ENCODE measurements at places on chromosomes 5 and 9.

DNA sequence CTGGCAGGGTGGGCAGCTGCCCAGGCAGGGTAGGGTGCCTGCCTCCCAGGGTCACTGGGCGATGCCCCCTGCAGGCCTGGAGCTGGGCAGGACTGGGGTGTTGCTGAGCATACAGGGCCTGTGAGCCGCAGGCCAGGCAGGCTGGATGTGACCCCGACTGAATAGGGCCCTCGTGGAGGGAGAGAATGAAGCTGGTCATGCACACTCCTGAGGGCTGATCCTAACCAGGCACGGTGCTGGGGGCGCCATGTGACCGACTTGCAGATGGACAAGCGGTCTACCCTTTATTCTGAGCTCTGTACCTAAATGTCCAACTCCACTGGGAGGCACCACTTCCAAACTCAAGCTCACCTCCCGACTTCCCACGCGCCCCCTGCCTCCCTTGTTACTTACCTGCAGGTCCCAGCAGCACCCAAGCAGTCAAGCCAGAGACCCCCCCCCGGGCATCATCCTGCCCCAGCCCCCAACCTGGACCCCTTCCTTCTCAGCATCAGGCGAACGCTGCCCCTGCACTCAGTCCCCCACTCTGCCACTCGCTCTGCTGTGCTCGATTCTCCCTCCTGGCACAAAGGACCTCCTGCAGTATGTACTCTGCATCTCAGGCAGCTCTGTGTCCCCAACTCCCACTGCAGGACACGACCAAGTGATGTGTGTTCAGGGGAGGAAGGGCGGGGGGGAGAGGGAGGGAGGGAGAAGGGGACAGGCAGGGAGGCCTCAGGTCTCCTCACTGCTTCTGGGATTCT, 76.8 kb upstream of the PHYKPL start:
- DNase-seq, result no peak

DNA sequence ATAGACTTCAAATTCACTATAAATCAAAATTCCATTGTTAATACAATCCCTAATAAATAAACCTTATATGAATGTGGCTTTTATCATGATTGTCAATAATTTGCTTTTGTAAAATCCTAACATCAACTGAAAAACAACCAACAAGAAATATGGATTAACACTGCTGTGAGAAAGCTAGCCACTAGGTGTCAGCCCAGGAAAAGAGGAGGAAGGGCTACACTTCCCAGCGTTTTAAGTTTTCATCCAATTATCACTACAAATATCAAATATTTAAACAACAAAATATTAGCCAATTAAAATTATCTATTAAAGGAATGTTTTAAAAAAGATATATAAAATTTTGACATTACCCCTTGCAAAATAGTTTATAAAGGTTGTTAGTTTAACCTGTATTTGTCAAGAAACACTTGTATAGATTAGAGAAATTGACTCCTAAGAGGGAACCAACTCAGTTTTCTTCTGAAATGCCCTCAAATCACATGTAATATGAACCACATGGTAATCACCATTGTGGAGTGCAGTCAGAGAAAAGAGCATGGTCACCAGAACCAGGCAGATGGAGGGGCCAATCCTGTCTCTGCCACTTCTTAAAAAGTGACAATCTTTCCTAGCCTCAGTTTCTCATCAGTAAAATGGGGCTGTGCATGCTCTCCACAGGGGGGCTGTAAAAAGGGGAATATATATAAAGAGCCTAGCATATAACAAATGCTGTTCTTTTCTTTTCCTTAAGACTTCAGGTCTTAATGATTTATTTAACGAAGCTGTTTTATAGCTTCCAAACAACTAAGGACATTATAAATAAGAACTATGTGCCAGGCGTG, 188.2 kb downstream of the CRB2 start:
- DNase-seq, result no peak

- DNase-seq, result no peak
Measured at GRCh38 chr5:39381376-39381775, 17.1 kb upstream of the C9 start.

DNA sequence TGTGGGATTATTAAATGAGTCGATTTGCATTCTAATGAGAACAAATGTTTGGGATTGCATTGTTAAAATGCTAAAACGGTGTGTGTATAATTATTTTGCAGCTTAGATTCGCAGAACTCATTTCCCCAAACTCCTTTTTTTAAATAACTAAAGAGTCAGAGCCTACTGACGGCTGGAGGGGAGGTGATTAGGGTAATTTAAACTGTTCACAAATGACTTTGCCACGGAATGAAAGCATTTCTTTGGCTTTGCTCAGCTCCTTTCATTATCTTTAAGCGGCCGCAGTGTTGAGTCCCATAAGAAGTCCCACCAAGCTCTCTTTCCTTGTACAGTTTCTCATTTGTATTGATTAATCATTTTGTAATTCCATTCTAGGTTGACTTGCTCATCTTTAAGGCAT, 1632.8 kb downstream of the MAT2B start:
- DNase-seq, result no peak

DNA sequence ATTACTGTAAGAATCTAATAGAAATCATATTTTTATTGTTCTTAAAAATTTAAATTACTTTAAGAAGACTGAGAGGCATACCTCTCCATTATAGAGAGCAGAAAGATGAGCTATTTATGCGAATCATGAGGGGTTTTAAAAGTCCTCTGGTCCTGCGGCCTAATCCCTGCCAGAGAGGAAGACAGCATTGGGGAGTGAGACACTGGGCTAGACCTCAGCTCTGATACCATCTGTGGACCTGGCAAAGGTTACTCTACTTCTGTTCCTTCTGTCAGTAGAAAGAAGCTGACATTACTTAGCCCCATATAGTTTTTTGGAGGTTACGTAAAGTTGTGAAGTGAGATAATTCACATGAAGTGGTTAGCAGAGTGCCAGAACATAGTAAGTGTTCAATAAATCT, 103.6 kb downstream of the CCDC192 start:
- no peak for DNase-seq

DNA sequence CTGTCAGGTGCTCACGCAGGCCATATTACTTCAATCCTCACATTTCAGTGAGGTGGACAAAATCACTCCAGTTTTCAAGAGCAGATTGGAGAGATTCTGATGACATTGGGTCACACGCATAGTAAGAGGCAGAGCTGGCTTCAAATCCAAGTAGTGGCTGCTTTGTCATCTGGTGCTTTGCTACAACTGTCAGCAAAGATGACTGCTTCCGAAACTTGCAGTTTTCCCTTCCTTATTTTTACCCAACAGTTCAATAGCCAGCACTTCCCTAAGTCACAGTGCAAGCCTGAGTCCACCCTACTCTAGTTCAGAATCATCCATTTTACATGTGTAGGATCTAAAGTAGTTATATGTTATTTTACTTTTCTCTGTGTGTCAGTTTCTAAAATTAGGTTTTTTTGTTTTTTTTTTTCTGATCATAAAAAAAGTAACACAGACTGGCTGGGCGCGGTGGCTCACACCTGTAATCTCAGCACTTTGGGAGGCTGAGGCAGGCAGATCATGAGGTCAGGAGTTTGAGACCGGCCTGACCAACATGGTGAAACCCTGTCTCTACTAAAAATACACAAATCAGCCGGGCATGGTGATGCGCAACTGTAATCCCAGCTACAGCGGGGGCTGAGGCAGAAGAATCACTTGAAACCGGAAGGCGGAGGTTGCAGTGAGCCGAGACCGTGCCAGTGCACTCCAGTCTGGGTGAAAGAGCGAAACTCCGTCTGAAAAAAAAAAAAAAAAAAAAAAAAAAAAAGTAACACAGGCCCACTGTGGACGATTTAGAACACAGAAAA, 49.6 kb downstream of the ANKDD1B start:
- no peak for DNase-seq

- no peak for DNase-seq
Measured at GRCh38 chr5:28678899-28679298, 1640.5 kb upstream of the CDH9 start.

DNA sequence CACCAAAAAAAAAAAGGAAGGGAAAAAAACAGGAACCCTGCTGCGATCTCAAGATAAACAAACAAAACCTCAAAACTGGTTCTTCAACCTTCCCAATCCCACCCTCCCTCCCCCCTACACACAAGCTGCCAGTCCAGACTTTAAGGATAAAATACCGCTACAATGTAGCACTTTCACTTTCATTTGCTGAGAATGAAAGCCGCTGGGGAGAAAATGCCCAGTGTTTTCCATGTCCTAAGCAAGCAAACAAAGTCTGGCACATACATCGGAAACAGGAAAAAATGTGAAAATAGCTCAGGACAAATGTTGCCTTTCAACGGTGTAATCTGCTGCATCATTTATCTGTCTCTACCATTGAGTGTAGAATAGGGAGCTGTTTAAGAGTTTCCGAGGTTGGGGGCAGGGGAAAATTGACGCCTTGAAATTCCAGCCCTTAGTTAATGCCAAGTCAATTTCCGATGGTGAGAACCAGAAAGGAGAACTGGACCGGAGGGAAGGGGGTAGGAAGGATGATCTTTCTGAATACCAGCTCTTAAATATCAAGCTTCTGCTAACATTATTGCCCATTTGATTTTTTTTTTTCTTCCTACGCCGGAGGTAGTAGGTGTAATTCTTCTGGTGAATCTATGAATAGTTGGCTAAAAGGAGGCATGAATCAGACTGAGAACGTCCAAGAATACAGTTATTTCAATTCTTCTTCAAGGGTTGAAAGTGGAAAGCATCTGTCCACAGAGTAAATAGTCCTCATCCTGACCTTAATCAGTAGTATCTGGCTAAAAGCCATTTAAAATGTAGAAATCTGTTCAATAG, 1.2 kb upstream of the ADAMTS6 start:
- no peak for DNase-seq

DNA sequence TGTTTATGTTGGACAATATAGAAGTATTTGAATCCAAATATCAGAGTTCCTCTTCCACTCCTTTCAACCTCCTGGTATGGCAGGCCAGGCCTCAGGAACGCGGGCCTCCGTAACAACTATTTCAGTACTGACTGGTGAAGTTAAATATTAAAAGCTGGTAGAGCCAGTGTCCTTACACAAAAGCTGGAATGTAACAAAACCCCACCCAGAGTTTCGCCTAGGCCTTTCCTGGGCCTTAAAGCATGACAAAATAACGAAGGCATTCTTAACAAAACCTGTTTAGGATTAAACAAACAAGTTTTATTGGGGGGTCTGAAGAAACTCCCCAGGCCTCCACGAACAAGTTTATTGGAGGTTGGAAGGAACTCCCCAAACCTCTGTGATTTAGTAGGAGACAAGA, 61.6 kb upstream of the GNE start:
- no peak for DNase-seq

DNA sequence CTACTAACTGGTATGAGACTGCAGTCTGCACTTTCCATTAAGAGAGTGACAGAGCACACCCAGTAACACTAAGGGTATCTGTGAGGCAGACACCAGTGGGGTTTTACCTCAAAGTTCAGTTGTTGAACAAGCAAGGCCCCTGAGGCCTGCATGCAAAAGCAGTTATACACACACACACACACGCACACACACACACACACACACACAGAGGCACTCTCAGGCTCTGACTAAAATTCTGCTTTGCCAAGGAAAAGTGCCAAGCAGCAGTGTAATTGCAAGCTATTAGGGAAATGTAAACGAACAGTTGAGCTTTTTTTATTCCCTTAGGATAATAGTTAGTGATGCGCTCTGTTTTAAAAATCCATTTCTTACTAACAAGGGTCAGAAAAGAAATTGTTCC, 377.1 kb downstream of the SPOCK1 start:
- DNase-seq, result no peak

DNA sequence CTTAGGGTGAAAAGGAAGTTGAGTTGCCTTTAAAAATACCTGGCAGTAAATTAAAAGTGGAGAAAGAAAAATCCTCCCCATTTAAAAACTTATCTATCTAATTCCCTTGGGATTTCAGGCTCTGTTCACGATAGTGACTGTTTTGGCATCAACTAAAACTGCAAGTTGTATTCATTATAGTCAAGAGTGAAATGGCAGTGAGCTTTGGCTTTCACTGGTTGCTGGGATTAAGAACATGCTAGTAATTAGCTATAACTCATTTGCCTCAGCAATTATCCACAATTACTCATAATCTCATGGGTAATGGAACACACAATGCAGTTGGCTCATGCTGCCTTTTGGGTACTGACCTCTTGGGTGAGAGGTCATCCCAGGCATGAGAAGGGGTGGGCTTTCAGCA, 250.1 kb downstream of the GAS1 start:
- DNase-seq, result no peak

GRCh38 chr5:93731987-93732386, 9.4 kb downstream of the POU5F2 start:
- DNase-seq, result no peak

DNA sequence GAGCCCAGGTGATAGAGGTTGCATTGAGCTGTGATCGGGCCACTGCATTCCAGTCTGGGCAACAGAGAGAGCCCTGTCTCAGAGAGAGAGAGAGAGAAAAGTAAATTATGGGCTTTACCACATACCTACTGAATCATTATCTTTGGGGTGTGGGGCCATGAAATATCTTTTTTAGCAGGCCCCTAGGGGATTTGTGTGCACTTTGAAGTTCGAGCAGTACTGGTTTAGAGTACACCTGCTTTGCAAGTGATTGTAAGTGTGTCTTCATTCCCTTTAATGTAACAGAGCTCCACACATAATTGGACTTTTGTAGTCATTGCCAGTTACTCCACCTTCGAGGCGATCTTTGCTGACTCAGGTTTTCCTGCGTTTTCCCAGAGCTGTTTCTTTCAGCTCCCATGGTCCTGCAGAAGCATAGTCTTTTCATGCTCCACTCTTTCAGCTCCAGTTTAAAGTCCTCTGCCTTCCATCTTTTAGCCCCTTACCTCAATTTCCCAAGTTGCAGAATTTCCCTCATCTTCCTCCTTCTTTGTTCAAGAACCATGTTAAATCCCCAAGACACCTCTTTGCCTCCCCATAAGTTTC, 24.0 kb upstream of the FRMPD1 start:
- DNase-seq, result no peak

- no peak for DNase-seq
Measured at GRCh38 chr9:4887556-4887955, 94.8 kb downstream of the RCL1 start.

GRCh38 chr5:168153876-168154270, 137.6 kb upstream of the WWC1 start:
- DNase-seq, result no peak

DNA sequence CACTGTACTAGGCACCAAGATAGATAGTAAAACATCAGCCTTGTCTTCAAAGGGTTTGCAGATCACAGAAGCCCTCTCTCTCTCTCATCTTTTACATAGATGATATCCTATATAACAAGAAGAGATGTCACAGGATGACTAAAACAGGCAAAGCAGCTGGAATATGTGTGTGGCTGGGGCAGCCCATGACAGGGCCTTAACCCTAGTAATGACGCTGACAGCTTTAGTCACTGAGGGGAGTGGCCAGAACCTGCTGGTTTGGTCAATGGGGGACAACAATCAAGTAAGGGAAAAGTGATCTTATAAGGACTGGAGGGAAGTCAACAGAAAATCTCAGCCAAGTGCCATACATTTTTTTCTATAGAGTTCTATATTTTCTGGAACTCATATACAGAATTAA, 41.9 kb upstream of the RIC1 start:
- DNase-seq, result peak; percentile 66

DNA sequence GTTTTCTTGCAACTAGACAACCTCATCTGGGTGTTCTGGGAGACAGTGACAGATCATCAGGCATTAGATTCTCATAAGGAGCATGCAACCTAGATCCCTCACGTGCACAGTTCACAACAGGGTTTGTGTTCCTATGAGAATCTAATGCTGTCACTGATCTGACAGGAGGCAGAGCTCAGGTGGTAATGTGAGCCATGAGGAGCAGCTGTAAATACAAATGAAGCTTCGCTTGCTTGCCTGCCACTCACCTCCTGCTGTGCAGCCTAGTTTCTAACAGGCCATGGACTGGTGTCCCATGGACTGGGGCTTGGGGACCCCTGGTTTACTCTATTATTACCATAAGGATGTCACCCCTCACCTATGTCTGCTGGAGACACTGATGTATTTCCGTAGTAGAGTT, 166.8 kb downstream of the PSAT1 start:
- DNase-seq, result no peak

Measured in activated T-cell treated with anti-CD3 and anti-CD28 coated beads, Interleukin-2, amount 50 U/mL, for 48 hours (primary cell).